Midbrain (tissue), 1 donor: ENCODE measurements at places on chromosomes 7 and 10.

GRCh38 chr7:45922810-45923209 lies 1.7 kb upstream of the IGFBP3 start:
- no peak for DNase-seq

DNA sequence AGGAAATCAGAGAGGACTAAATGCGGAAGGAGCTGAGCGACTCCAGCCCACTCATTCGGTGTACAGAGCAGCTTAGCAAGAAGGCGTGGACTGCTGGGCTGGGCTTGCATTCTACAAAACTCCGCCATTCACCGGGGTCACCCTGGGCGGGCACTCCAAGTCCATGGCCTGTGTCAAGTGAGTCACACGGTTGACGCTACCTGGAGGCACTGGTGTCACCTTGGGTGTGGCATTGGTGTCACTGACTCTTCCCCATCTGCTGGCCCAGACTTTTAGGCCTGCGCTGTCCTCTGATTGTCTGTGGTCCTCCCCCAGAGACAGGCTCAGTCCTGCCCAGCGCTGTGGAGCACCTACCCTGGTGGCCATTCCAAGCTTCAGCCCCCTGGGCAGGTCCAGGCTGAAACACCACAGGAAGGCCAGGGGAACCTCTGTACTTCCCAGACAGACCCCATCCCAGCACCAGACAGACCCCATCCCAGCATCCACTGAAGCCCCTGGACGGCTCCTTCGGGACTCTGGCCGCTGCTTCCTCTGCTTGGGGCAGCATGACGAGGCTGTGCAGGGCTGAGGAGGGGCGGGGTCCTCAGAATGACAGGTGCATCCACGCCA lies 30.6 kb upstream of the CNPY1 start:
- DNase-seq, result no peak

DNA sequence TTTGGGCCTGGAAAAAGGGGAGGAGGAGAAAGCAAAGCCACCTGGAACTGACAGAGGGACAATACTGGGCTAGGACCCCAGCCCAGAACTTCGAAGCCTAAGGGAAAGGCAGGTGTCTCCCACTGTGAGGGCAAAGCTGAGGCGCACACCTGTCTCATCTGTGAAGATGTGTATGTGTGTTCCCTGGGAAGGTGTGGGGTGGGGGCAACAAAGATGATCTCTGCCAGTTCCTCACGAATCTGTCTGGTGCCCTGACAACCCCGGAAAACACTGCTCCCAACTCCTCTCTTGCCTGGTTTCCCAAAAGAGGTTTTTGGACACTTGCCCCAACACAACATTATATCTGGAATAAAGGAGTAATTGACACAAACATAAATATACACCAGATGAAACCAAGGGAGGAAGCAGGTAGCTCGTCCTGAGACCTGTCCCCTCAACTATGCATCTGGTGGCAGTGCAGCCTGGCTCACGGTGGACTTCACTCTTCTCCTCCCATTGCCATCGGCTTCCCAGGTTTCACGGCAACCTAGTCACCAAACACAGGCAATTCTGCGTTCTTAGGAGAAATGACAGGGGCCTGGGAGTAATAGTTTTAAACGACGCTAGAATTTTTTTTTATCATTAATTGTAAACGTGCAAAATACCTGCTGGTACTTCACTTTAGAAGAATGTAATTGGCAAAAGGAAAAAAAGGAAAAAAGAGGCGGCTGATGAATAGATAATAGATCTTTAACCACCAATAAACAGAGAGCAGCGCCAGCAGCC lies 1.7 kb upstream of the EMX2 start:
- DNase-seq, result no peak

GRCh38 chr7:30657131-30657530 lies 25.1 kb downstream of the CRHR2 start:
- DNase-seq, result no peak

GRCh38 chr7:17274551-17275245 lies 23.8 kb upstream of the AHR start:
- no peak for DNase-seq

- DNase-seq, result no peak
Observed at GRCh38 chr10:114870486-114870885, 48.9 kb downstream of the FHIP2A start.

DNA sequence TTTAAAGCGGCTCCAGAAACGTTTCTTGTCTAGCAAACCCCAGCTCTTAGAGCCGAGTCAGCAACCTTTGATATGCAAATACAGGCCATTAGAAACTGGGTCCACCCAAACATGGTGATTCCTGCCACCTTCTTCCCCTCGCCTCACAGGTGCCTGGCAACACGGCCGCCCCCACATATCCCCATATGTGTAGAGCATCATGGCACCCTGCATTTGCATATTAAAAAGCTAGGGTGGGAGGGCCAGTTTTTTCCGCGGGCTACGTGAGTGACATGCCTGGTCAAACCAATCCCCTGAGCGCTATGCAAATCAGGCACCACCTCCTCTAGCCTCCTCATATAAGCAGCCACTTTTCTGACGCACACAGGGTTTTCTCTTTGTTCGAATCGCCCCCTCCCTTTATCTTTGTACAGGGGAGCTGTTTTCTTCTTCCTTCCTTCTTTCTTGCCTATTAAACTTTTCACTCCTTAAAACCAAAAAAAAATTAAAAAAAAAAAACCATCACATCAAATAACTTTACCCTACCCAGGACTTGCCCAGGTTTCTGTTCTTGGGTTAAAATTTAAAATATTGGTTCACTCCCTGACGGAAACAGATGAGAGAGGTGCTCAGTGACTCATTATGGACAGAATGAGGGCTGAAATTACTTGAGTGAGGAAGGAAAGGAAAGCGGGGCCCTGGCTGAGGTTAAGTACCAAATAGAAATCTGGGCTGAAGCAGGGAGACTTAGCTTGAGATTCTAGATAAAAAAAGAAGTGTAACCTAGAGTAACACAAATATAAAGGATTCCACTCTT lies 59.8 kb downstream of the COA1 start:
- no peak for DNase-seq

- DNase-seq, result no peak
Observed at GRCh38 chr7:42745357-42746059, 166.4 kb downstream of the C7orf25 start.

- no peak for DNase-seq
Observed at GRCh38 chr7:28654110-28654509, 241.8 kb downstream of the CREB5 start.

- DNase-seq, result no peak
Observed at GRCh38 chr7:38244516-38244915, 28.9 kb downstream of the TARP start.

- no peak for DNase-seq
Observed at GRCh38 chr7:4641091-4641666, 40.9 kb upstream of the FOXK1 start.

DNA sequence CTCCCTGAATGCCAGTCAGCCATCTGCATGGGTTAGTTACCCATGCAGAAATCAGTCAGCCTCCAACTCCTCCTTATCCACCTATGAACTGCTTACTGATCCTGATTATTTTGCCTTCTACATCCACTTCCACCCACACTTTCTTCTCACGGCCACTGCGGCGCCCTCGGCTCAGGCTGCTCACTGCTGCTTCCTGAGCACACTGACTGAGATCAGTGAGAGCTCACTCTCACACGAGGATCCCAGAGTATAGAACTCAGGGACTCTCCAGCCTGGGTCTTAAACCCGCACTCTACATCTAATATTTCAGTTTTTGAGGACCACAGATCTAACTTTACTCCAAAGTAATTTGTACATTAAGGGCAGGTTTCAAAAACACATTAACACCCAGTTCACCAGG lies 64.4 kb downstream of the GRB10 start:
- no peak for DNase-seq

- DNase-seq, result no peak
Observed at GRCh38 chr7:39187130-39187529, 209.4 kb downstream of the POU6F2 start.

DNA sequence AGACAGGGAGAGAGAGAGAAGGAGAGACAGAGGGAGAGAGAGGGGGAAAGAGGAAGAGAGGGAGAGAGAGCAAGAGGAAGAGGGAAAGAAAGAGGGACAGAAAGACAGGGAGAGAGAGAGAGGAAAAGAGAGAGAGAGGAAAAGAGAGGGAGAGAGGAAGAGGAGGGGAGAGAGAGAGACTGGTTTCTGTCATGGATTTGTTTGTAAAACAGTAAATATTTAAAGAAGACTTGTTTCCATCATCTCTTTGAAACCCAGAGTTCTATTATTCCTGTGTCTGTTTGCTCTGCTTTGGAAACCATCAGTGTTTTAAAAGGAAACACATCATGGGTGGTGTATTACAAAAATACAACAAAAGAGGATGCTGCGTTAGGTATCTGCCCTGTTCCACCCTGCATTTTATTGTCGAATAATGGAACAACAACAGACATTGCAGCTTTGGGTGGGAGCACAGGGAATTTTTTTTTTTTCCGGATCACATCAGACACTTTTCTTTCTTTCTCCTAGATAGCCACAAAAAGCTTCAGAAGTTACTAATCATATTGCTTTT lies 150.7 kb upstream of the RSU1 start:
- DNase-seq, result no peak

- DNase-seq, result no peak
Observed at GRCh38 chr7:36002900-36003299, 150.2 kb upstream of the EEPD1 start.

- no peak for DNase-seq
Observed at GRCh38 chr7:24075426-24075810, 208.6 kb upstream of the NPY start.

GRCh38 chr10:71911296-71911953 lies 52.8 kb upstream of the CHST3 start:
- DNase-seq, result no peak

DNA sequence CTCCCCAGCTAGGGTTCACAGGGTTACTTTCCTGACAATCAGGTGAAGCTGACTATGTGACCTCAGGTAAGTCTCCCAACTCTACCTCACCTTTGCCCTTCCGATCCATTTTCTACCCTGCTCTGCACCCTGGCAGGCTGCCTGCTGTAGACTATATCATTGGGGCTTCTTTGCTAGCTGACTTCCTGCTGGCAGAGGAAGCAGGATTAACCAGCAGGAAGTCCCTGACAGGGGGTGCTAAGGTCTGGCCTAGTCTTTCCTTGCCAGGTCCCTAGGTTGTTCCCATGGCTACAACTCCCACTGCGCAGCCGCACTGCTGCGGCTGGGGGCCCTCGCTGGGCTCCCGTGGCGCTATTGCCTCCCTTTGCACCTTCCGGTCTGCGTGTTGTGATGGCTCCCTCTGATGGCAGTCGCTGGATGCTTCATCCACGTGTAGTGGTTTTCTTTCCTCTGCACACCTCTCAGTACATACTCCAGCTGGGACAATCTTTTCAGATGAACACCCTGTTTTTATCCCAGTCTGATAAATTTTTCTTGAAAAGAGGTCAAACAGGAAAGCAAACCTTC lies 365.9 kb downstream of the REEP3 start:
- DNase-seq, result no peak

DNA sequence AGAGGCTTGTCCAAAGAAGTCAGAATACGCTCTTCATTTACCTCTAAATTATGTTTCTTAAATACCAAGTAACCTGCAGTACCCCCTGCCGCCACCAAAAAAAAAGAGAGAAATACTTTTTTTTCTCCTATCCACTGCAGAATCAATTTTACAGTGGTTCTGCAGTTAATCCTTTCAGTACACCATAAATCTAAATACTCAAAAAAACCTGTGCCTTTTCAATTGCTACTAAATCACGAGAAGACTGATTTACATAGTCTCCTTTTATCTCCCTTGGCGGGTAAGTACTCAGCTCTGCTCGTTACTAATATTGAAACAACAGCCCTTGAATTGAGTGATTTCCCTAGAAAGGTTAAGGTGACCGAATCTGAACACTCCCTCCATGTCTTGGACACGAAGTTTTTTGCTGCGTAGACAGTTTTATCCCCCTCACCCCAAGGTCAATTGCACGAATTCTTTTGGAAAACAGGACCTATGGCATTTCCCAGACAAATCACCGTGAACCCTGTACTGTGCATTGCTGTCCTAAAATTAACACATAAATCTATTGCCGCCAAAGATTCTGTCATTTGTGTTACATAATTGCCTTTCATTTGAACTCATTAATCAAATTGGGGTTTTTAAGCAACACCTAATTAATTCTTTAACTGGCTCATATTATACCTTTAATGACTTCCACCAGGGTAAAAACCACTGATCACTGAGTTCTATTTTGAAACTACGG lies 512 bp upstream of the VIM start:
- no peak for DNase-seq

DNA sequence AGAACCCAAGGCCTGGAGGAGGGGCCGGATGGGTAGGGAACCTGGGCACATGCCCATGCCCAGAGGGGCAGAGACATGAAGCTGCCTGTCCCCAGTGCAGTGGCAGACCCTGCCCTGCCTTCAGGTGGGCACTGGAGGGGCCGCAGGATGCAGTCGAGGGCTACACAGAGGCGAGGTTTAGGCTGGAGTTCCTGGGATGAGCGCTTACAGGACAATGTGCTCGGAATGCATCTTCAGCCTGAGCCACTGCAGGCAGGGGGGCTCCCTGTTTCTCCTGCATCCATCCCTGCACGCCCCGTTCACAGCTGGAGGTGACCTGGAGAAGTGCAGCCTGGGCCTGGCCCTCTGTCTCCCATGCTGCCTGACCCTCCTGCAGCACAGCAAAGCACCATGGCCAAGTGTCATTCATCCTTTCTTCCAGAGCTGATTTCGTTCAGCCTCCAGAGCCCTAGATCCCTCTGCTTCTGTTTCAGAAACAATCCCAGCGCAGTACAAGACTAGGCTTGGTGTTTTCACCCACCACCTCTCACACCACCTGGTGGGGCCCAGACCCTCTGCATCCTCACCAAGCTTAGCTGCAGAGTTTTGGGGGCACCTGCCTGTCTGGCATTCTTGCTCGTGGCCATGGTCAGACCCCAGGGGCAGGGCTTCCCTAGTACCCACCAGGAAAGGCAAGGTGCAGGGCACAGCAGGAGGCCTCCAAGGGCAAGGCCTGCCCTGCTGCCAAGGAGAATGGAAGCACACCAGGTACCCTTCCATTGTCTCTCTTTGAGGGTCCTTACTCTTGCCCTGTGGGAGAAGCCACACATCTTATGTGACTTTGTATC lies 311.9 kb downstream of the TCERG1L start:
- no peak for DNase-seq

- no peak for DNase-seq
Observed at GRCh38 chr10:46052057-46052790, 6.2 kb upstream of the MSMB start.

- DNase-seq, result no peak
Observed at GRCh38 chr10:67385089-67385488, 310.9 kb downstream of the CTNNA3 start.

DNA sequence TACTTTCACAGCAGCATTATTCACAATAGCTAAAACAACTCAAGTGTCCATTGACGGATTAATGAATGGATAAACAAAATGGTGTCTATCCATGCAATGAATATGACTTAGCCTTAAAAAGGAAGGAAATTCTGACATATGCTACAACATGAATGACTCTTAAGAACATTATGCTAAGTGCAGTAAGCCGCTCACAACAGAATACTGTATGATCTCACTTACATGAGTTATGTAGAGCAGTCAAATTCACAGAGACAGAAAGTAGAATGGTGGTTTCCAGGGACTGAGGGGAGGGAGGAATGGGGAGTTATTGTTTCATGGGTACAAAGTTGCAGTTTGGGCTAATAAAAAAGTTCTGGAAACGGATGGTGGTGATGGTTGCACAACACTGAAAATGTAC lies 282.0 kb downstream of the GRID1 start:
- no peak for DNase-seq

GRCh38 chr10:52649511-52649910 lies 123.1 kb downstream of the MBL2 start:
- DNase-seq, result no peak
